IPS DF 19.7 (cell line): ENCODE measurements at places on chromosomes 5 and 9.

DNA sequence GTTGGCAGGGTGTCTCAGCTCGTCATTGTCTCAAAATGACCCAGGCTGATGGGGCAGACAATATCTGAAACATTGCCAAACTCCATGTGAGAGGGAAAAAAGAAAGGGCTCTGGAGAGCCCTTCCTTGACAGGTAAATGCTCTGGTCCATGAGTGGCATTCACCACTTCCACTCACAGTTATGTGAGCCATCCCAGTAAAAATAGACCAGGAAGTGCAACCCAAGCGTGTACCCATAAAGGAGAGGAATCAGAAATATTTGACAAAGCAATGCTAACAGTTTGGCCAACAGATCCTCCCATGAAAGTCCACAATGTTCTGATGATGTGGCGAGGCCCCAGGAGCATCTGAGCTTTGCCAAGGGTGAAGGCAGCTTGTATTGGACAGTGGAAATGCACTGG is 49.4 kb downstream of the ASTN2 start:
- DNase-seq: no peak

- DNase-seq: no peak
These were observed 18.0 kb upstream of the ENHO start for GRCh38 chr9:34540827-34541226.

- no peak for DNase-seq
These were observed 61.2 kb upstream of the TAF11L2 start for GRCh38 chr5:17436761-17437221.

DNA sequence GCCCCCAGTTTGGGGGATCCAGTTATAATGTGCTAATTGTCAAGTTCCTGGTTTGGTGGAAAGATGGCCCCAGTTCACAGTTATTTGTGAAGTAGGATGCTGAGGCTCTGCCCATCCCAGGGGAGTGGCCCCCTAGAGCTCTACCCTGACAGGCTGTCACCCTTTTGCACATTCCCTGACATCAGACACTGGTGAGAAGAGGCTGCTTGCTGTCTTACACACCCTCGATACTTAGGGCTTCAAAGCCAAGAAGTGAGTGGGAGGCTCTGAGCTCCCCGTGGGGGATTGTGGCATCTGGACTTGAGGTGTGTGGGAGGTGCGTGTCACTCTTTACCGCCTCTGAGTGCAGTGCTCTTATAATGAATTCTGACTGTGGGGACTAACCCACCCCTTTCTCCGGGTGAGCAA is 168.5 kb downstream of the DOCK2 start:
- DNase-seq: no peak

GRCh38 chr5:33934176-33934575 is 2.0 kb upstream of the RXFP3 start:
- DNase-seq: no peak

DNA sequence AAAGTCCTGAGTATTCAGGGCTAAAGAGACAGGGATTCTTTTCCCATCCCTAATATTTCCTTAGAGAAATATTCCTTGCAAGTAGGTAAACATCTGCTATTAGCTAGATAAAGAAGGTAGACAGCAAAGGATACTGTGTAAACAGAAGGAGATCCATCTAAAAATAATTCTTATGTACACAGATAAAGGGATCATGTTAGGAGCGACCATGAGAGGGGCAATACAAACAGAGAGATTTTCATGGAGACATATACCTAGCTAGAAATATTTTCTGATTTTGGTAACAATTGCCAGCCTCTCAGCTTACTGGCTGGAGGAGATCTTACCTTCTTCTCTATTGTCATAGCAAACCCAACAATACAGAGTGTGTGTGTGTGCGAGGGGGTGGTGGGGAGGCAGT is 184.6 kb upstream of the DMAC1 start:
- DNase-seq: no peak

- no peak for DNase-seq
These were observed 21.2 kb downstream of the RNF130 start for GRCh38 chr5:180050121-180050940.

DNA sequence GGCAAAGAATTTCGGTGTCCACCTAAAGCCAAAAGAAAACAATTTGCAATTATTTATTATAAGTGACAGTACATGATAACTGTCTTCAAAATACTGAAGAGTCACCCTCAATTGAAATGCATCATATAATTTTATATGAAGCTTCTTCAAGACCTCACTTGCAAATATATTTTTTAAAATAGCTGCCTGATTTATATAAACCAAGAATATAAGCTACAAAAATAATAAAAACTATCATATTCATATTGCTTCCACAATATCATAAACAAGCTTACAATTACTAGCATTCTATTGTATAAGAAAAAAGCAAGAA is 144.1 kb downstream of the CETN3 start:
- DNase-seq: no peak

GRCh38 chr5:128225245-128226030 is 141.9 kb downstream of the SLC12A2 start:
- no peak for DNase-seq

- DNase-seq: no peak
These were observed 282.4 kb upstream of the ADAMTS16 start for GRCh38 chr5:4857761-4858160.

GRCh38 chr5:1665231-1665630 is 134.4 kb downstream of the MRPL36 start:
- DNase-seq: no peak

GRCh38 chr5:9716838-9717281 is 86.7 kb upstream of the TAS2R1 start:
- no peak for DNase-seq

- DNase-seq: no peak
These were observed 2.8 kb downstream of the AIF1L start for GRCh38 chr9:131099102-131099606.

GRCh38 chr5:56382896-56383295 is 149.8 kb upstream of the ANKRD55 start:
- no peak for DNase-seq

DNA sequence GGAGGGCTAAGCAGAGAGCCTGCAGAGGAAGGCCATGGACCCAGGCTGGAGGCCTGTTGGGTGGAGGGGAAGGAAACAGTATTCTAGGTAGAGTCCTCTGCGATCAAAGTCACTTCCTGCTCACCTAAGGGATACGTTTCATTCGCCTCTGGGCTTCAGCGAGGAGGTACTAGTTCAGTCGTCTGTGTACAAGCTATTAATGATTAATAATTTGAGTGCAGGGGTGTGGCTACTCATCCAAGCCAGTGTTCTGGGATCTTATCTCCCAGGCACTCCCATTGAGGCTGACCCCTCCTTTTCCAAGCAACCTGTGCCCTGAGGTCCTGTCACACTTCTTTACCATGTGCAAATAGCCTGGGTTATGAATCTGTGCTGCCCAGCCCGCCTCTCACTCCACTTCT is 25.2 kb downstream of the RALGPS1 start:
- no peak for DNase-seq

GRCh38 chr5:130104895-130105688 is 200.8 kb downstream of the CHSY3 start:
- no peak for DNase-seq

DNA sequence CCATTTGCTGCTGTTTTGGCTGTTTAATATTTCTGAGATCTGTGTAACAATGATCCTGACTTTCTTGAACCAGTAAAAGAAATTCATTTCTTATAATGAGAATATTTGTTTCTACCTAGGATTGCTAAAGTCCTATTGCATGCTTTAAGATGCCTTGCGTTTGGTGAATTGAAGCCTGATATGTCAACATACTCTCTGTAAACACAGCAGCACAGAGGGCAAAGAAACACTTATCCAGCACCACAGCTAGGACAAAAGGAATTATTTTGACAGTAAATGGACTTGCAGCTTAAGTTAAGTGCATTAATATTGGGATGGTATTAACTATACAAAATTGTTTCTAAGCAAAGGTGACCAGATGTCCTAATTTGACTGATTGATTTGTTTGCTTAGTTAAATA is 2031.2 kb upstream of the CDH6 start:
- DNase-seq: no peak

- no peak for DNase-seq
These were observed 31.6 kb upstream of the ANKRD18A start for GRCh38 chr9:38652044-38652443.

DNA sequence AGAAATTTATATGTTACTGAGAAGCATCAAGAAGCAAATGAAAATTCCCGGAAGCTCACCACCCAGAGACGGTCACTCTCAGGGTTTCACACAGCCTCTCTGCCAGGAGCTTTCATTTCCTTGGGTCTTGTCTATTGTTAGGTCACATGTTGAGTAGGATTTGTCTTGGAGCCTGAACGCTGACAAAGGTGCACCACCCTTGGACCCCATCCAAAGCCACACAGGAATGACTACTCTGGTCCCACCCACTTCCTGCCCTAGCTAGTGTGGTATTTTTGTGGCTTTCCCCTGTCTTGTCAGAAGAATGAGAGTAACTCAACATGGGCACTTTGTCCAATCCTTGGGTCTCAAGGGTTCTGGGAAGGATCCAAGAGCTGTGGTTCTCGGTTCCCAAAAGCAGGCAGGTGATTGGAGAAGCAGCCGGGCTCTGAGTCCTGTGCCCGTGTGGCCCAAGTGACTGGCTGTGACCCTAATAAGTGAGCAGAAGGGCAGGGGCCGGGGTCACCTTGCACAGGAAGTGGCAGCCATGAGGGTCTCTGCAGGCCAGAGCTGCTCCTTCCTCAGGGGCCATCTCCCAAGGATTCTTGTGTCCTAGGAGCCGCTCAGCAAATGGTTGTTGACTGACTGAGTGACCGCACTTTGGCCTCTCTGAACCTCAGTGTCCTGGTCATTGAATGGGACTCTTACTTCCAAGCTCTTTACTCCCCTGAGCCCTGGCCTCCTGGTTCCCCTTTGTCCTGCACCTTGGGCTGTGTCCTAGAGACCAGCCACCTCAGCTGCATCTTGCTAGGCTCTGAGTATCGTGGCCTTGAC is 6.9 kb downstream of the FGD3 start:
- no peak for DNase-seq

- DNase-seq: no peak
These were observed 99.6 kb upstream of the SLC44A1 start for GRCh38 chr9:105144841-105145240.

GRCh38 chr5:139951296-139951924 is 91.7 kb downstream of the NRG2 start:
- DNase-seq: no peak

DNA sequence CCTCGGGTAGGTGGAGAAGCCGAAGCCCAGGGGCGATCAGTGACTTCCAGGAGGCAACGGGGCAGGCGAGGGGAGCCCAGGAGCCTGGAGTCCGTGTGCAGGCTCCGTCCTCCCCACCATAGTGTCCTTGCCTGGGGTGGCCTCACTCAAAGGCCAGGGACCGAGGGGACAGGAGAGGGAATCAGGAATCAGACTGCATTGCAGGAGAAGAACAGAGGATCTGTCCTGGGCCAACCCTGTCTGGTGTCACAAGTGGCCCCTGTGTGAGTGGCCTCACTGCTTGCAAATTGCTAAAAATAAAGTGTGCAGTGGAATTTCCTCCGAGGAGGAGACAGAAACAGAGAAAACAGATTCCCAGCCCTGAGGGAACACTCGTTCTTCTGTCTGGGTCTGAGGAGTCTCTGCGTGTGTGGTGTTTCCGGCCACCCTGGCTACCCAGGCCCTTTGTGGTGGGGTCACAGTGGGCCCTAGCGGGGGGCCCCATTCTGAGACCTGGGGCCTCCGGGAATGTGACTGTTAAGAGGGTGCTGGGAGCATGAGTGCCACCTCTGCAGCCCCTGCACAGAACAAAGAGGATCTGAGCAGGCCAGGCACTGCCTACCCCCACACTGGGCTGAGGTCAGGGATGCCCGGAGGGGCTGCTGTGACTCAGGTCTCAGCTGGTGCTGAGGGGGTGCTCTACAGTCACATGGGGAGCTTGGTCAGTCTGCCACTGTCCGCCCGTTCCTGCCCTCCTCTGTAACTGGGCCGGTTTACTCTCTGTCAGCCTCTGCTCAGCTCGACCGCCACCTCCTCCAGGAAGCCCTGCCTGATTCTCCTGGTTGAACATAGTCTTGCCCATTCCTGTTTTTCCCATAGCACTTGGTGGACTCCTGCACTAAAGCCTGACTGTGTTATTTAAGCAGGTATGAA is 7.4 kb downstream of the TRAF1 start:
- no peak for DNase-seq

DNA sequence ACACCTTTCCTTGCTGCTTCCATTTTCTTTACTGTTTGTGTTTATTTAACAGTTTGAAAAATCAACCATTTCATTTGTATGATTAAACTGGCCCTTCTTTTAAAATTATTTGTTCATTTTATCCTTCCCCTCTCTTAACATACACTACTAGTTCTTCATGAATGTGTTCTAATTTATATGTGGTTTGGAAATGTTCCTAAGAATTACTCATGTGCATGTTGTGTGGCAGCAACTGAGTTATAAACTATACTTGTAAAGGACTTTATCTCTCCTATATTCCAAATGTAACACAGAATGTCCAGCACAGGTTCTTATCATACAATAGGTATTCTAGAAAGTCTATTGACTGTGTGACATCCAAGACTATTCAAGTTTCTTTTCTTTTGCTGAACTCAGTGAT is 358.2 kb upstream of the MEF2C start:
- DNase-seq: no peak

- no peak for DNase-seq
These were observed 541.0 kb downstream of the DTWD2 start for GRCh38 chr5:118447350-118447749.

- DNase-seq: no peak
These were observed 132.1 kb downstream of the KDM4C start for GRCh38 chr9:6889868-6890267.

- DNase-seq: no peak
These were observed 292.9 kb downstream of the MED10 start for GRCh38 chr5:6085341-6085860.

GRCh38 chr5:17069995-17070511 is 134.0 kb upstream of the MYO10 start:
- no peak for DNase-seq

DNA sequence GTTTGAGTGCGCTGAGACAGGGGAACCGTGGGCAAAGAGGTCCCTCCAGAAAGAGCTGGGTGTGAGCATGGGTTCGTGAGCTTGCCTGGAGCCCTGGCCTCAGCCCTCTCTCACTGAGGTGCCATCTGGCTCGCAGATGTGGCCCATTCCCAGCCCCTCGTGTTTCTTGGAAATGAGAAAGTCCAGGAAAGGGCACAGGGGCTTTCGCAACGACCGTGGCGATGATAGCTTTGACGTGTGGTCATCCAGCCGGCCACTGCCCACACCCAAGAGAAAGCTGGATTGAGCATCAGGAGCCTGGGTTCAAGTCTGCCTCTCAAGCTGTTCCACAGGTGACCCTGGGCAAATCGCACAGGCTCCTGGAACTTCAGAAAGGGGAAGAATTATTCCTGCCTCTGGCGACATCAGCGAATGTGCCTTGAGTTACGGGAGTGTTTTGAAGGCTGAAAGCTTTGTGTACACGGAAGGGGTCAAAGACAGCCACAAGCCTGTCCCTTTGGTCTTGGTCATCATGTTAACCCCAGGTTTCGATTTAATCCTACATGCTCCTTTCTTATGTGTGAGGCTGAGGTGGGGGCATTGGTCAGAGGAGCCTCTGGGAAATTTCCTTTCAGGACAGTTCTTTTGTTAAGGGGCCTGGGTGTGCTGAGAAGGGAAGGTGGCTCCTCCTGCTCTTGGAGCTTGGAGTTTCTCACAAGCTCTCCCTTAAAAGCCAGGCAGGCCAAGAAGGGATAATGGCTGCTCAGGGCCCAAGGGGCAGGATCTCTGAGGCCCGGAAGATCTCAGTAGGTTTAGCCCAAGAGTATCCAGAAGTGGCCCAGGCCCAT is 41.7 kb upstream of the IL17B start:
- no peak for DNase-seq

GRCh38 chr9:82680179-82680935 is 382.6 kb downstream of the RASEF start:
- DNase-seq: no peak
